AML-193 (cell line): ENCODE measurements at places on chromosomes 6 and 20.

GRCh38 chr20:40658509-40658908 lies 30.5 kb downstream of the MAFB start:
- DNase-seq = no peak

- DNase-seq = no peak
These were observed 96.1 kb upstream of the BHLHE23 start for GRCh38 chr20:63102721-63103375.

DNA sequence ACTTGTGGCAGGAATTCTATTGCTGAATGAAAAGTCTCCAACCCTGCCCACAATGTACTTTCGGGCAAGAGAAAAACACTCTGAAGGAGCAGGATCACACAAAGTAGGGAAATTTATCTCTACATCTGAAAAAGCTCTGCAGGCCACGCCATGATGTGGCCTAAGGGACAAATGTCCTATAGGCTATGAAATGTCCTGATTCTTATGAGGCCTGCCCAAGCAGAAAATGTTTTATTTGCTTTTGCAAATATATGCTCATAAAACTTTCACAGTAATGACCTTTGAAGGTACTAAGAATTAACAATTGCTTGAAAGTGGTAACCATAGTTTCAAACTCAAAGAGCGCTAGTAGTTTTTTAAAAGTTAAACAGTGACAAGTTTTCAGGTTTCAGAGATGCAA lies 31.0 kb downstream of the SYCP2 start:
- no peak for DNase-seq

DNA sequence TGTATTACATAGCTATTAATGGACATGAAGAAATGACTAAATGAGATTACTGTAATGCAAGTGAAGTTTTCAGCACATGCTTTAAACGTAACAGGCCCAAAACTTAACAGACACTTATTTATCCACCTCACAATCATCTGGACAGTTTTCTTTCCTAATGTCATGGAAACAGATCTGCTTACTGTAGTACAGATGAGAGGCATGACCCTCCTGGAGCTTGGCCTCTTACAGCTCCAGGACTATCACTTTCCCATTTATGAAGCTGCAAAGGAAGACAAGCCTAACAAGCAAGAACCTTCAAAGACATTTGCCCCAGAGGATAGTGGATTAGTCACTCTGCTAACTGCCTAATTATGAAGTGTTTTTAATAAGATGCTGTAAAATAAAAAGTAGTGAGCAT lies 419.3 kb downstream of the PHF3 start:
- DNase-seq = no peak

GRCh38 chr6:147691446-147691845 lies 183.0 kb downstream of the SAMD5 start:
- DNase-seq = no peak
